ENCODE measurements at places on chromosomes 4 and X. TPM values are rescaled to one million over a fixed set of nuclear protein-coding genes. Genes with fewer than 3 reads are reported as not detected.

The SPANXN4 gene
- not detected for total RNA-seq

The SH3RF1 gene
- total RNA-seq: 0.63 TPM

The GRID2 gene
- total RNA-seq: not detected

The ALPK1 gene
- total RNA-seq: 61.6 TPM

The RIPPLY1 gene
- not detected for total RNA-seq

The GPC3 gene
- total RNA-seq: 0.41 TPM

Data from activated T-cell treated with anti-CD3 and anti-CD28 coated beads, Interleukin-2, amount 50 U/mL, for 72 hours (primary cell).